Colonic mucosa (tissue), 4 donors: ENCODE measurements at places on chromosomes 4 and X. TPM values are rescaled to one million over a fixed set of nuclear protein-coding genes. Genes with fewer than 3 reads are reported as not detected.

TLR10 gene
- total RNA-seq: 0.24 TPM

TSPAN6 gene
- total RNA-seq: 106 TPM

ADAMTS3 gene
- 0.29 TPM for total RNA-seq

ART3 gene
- total RNA-seq: 1.8 TPM

DCAF16 gene
- total RNA-seq: 34.0 TPM

BTK gene
- total RNA-seq: 1.9 TPM

LDOC1 gene
- 1.6 TPM for total RNA-seq

PPP1R2C gene
- total RNA-seq: not detected
